Activated naive CD4-positive, alpha-beta T cell treated with anti-CD3 and anti-CD28 coated beads, Interleukin-2, amount 50 U/mL, for 72 hours (primary cell): ENCODE measurements at places on chromosomes 5 and 9. TPM values are rescaled to one million over a fixed set of nuclear protein-coding genes. Genes with fewer than 3 reads are reported as not detected.

The PAXX gene
- 36.7 TPM for total RNA-seq

The FAT2 gene
- total RNA-seq: not detected

The PTPN3 gene
- total RNA-seq: 0.80 TPM

GRCh38 chr5:9408964-9409363, 136.9 kb downstream of the SEMA5A start:
- no peak for DNase-seq

DNA sequence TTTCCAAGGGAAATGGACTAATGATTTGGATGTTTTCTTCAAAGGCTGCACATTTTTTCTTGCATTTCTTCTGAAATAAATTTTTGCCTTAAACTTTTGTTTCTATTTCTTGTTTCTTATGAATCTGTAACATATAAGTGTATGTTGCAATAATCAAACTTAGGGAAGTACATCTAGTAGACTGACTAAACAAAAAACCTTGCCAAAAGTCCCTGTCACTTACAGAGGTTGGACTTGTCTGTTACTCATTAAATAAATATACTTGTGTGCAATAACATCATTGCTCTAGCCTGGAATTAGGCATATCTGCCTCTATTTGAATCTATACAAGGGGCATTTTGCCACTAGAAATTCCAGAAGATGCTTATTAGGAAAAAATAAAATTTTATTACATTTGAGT, 56.6 kb downstream of the C6 start:
- DNase-seq: no peak

- no peak for DNase-seq
These were observed 24.0 kb upstream of the SRFBP1 start for GRCh38 chr5:121937762-121938161.

- DNase-seq: no peak
These were observed 127.9 kb upstream of the PTGER4 start for GRCh38 chr5:40551496-40552491.

DNA sequence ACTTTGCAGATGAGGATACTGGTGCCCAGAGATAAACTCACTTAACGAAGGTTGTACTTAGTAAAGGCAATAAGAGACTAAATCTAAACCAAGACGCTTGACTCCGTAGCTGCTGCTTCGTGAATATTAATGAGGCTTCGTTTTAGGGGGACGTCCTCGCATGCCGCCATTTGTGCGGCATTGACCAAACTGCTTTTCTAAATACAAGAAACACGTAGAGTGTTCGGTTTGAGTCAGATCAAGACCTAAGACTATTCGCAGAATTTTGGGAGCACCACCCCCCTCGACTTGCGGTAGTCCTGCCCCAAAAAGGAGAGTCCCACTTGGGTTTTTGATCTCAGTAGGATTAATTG, 1.1 kb downstream of the NPM1 start:
- DNase-seq: no peak

GRCh38 chr5:173637340-173637739, 20.9 kb upstream of the BOD1 start:
- DNase-seq: no peak

DNA sequence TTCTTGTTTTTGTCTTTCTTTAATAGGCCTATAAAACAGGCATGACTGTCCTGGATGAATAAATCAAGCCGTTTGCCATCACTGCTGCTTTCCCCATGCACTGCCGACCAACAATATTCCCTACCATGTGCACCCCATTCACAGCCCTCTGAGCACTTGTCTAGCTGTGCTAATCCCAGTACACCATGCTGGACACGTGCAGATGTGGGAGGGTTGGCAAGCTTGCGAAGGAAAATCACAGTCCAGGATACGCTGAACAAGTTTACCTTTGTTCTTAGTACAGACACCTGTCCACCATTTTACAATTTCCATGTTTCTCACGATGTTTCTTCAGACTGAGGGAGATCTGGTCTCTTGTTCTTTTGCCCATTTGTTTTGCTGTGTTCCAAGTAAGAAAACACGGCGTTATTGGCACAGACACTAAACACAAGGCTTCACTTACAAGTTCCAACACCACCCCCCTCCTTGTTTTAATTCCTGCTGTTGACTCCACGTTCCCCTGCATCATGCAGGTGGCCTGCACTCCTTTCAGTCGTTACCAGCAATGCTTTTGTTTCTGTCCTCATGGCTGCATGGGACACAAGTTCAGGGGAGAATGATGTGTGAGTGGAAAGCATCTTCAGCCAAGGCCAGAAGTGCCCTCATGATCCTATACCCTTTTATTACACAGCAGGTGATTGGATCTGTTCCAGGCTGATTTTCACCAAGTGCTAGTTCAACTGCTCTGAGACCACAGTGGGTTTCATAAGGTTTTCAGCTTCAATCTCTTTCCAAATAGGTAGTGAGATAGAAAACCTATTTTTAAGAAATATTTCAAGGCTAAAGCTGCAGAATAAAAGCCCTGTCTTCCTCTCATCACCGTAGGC, 608.9 kb downstream of the IRX1 start:
- no peak for DNase-seq
